ENCODE measurements at places on chromosomes 12 and 14.

- DNase-seq = no peak
Observed at GRCh38 chr14:101371799-101372793, 189.2 kb upstream of the DIO3 start.

DNA sequence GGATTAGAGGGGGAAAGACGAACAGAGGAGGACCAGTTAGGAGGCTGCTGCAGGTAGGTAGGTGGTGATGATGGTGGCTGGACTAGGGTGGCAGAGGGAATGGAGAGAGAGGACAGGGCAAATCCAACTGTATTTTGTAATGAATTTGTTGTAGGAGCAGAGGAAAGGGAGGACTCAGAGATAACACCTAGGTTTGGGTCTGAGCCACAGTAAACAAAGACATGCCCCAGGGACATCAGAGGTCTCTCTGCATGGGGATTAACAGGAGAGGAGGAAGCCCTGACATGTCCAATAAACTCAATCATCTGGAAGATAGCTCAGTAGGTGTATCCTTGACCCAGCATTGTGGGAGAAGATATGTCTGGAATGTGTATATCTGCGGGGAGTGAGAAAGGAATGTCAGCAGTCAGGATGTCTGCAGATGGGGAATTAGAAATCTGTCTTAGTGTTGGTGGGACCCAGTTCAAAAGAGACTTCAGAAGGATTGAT, 4.7 kb upstream of the SLC48A1 start:
- DNase-seq = no peak

GRCh38 chr12:70372881-70373280, 6.8 kb downstream of the KCNMB4 start:
- no peak for DNase-seq

GRCh38 chr14:99524804-99525698, 43.8 kb downstream of the CCNK start:
- DNase-seq = no peak

- no peak for DNase-seq
Observed at GRCh38 chr12:91021076-91021475, 16.3 kb upstream of the EPYC start.

DNA sequence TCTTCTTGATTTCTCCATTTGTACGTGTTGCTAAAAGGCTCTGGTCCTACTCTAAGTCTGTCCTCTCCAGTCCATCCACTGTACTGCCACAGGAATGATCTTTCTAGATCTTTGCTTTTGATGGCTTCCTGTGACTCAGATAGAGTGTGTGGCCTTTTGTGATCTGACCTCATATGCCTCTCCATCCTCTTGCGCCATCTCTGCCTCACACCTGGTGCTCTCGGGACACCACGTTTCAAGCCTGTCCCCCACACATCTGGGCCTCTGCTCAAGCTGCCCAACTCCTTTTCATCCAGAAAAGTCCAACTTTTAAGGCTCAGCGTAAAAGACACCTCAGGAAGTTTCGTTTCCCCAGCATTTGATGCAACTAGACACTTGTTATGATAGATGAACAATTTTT, 39.0 kb downstream of the DCAF4 start:
- no peak for DNase-seq

- DNase-seq = no peak
Observed at GRCh38 chr14:55477680-55478079, 37.3 kb upstream of the TBPL2 start.

- DNase-seq = no peak
Observed at GRCh38 chr14:65027127-65027799, 40.6 kb downstream of the FNTB start.

DNA sequence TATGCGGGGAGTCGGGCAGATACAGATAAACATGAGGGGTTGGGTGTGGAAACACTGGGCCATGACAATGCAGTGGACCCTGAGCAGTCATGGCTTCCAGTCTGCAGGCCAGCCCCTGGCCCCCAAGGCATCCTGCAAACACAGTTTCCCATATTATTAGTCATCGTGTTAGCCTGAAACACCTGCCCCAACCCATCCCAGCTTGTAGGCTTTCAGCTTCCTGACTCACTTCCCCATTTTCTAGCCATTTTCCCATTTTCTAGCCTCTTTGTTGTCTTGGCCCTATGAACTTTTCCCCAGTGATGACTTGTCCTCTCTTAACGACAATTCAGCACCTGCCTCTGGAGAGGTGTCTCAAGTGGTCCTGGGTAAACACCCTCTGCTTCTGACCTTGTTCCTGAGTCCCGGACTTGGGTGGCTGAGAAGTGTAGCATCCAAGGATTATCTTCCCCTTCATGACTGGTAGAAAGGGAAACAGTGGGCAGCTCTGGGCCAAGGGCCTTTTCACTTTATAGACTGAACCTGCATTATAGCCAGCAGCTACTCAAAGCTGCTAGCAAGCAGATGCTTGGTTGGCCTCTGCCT, 4.3 kb upstream of the PGF start:
- DNase-seq = no peak

GRCh38 chr14:93520053-93520607, 89.4 kb downstream of the UNC79 start:
- no peak for DNase-seq
